Stimulated activated CD8-positive, alpha-beta memory T cell treated with anti-CD3 and anti-CD28 coated beads, Interleukin-15, amount 100 ng/mL, for 48 hours (primary cell): ENCODE measurements at places on chromosomes 13 and 19.
A peak's percentile ranks its signal among the peaks of the same experiment; 100 is the strongest.

- DNase-seq = no peak
Observed at GRCh38 chr13:59424661-59425060, 739.1 kb downstream of the DIAPH3 start.

- peak; percentile 79 for DNase-seq
Observed at GRCh38 chr19:29680447-29680846, 15.2 kb downstream of the PLEKHF1 start.

DNA sequence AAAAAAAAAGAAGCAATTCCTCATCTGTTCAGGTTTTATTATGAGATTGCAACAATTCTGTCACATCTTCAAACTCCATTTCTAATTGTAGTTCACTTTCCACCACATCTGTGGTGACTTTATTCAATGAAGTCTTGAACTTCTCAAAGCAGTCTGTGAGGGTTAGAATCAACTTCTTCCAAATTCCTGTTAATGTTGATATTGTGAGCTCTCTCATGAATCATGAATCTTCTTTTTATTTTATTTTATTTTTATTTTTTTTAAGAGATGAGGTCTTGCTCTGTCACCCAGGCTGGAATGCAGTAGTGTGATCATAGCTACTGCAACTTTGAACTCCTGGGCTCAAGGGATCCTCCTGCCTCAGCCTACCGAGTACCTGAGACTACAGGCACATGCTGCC, 19.6 kb downstream of the ARHGAP35 start:
- no peak for DNase-seq

GRCh38 chr19:33627962-33628839, 6.4 kb downstream of the CHST8 start:
- DNase-seq = no peak

DNA sequence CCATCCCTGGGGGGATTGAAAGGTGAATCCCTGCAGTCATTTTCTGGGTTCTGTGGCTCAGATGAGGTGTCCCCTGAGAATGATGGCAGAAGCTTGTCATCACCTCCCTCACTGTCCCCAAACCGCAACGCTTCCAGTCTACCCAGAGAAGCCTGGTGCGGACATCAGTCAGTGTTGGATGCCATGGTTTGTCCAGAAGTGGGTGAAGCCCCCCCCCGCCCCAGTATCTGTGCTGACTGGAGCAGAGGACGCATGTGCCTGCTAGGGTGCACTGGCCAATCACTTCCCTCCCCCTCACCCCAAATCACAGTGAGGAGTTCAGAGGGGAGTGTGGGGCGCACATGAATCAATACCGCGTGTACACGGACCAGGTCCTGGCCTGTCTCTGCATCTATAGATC, 150.5 kb downstream of the TEX29 start:
- DNase-seq = no peak

GRCh38 chr19:15869109-15869555, 28.7 kb downstream of the CYP4F2 start:
- no peak for DNase-seq

DNA sequence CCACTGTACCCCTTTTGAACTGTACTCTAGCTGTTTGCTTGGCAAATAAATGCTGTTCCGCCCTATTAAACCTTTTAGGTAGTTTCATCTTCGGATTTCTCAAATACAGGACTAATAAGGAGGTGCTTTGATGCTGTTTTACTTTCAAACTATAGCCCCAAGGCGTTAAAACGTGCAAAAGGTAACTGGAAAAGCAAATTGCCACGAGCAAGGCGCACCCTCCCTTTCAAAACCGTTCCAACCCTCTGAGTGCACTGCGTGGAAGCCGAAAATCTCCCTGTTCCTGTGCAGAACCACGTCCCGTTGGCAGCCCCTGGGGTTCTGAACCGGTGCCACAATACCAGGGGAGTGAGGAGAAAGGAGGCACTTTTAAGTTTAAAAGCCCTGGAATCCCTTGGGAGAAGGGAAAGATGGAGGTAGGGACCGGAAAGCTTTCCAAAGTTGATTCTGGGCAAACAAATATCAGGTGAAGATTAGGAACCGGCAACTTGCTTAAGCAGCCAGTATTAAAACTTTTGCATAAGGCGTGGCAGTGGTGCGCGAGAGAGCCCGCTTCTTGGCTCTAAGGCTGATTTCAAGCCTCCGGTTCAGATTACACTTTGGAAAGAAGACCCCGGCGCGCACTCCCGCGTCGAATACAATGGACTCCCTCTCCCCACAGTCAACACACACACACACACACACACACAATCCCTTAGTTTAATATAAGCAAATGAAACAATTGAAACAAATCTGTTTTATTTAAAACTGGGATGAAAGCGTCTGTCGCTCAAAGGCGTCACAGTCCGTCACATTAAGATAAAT, 9.5 kb downstream of the POU4F1 start:
- DNase-seq = no peak
